ENCODE measurements at places on chromosomes 16 and 17. TPM values are rescaled to one million over a fixed set of nuclear protein-coding genes. Genes with fewer than 3 reads are reported as not detected.
A peak's percentile ranks its signal among the peaks of the same experiment; 100 is the strongest.

DNA sequence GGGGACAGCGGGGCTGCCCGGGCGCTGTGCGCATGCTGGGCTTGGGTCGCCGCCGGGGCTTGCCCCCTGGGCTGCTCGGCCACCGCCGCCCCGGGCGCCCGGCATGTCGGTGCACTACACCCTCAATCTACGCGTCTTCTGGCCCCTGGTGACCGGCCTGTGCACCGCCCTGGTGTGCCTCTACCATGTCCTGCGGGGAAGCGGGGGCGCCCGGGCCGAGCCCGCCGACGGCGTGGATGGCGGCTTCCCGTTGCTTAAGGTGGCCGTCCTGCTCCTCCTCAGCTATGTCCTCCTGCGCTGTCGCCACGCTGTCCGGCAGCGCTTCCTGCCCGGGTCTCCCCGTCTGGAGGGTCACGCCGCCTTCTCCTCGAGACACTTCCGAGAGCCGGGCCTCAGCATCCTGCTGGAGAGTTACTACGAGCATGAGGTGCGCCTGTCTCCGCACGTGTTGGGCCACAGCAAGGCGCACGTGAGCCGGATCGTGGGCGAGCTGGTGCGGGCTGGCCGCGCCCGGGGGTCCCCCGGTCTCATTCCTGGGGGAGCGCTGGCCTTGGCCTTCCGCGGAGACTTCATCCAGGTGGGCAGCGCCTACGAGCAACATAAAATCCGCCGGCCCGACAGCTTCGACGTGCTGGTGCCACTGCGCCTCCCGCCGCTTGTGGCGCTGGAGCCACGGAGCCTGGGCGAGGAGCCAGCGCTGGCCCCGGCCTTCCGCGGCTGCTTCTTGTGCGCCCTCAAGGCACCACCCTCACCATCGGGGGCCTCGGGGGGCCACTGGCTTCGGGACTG is 789 bp downstream of the ITPRIPL2 start:
- DNase-seq: peak; percentile 57

KRT23 gene
- not detected for total RNA-seq

PRSS33 gene
- not detected for total RNA-seq

TAF15 gene
- total RNA-seq: 25.7 TPM

DNA sequence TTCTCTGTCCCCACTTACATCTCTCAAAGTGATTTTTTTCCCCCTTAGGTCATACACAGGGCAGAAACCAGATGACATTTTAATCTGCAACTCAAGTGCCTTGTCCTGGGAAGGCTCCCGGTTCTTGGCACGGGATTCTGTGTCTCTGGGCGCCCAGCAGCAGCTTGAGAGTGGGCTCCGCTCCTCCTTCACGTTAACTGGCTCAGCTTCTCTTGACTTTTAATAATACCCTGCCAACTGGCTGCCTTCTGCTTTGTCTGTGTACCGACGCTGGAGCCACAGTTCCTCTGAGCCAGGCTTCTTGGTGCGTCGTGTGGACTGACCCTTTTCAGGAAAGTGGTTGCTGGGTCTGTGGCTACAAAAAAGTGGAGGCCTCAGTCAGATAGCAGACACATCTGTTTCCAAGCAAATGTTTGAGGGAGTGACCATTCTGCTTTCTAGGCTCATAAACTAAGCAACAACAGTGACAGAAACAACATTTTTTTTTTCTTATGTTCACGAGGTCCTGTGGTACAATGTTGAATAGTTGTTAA is 64.9 kb downstream of the IRF8 start:
- DNase-seq: peak; percentile 13

DPEP3 gene
- not detected for total RNA-seq

- no peak for DNase-seq
Measured at GRCh38 chr16:83651871-83652270, 155.9 kb upstream of the HSBP1 start.

DNA sequence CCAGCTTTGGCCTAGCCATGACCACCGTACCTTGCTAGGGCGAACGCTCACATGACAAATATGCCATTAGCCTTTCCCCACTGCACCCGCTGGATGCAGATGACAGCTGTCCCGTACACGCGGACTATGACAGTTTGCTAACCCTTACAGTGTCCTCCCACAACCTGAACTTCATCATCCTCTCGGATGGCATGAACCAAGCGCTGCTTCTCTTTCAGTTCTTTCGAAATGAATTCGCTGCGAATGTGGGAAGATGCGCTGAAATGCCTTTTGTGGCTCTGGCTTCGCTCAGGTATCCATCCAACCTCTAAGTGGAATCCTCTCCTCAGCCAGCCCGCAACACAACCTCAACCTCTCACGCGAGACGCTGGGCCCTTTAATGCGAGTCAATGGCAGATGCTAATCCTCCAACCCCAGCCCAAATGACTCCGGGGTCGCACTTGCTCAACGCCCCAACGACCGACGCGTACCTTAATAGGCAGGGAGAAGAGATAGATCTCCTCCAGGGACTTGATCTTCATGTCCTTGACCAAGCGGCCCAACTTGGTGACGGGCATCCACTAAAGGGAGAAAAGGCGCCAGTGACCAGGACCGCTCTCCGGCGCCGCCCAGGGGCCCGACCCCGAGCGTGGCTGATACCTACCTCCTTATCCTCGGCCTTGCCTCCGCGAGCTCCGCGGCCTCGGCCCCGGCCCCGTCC is 670 bp downstream of the RPS2 start:
- peak; percentile 66 for DNase-seq

SPG7 gene
- total RNA-seq: 234 TPM

C16orf92 gene
- not detected for total RNA-seq

All from myocyte (in vitro differentiated cells).